ENCODE measurements at places on chromosomes 2 and 18. TPM values are rescaled to one million over a fixed set of nuclear protein-coding genes. Genes with fewer than 3 reads are reported as not detected.

HES6 gene
- total RNA-seq, result 0.56 TPM

TMEM198 gene
- total RNA-seq, result 0.96 TPM

ROCK1 gene
- total RNA-seq, result 27.9 TPM

MROH2A gene
- total RNA-seq, result not detected

DCDC2C gene
- not detected for total RNA-seq
